ENCODE measurements at places on chromosomes 6 and 20.

DNA sequence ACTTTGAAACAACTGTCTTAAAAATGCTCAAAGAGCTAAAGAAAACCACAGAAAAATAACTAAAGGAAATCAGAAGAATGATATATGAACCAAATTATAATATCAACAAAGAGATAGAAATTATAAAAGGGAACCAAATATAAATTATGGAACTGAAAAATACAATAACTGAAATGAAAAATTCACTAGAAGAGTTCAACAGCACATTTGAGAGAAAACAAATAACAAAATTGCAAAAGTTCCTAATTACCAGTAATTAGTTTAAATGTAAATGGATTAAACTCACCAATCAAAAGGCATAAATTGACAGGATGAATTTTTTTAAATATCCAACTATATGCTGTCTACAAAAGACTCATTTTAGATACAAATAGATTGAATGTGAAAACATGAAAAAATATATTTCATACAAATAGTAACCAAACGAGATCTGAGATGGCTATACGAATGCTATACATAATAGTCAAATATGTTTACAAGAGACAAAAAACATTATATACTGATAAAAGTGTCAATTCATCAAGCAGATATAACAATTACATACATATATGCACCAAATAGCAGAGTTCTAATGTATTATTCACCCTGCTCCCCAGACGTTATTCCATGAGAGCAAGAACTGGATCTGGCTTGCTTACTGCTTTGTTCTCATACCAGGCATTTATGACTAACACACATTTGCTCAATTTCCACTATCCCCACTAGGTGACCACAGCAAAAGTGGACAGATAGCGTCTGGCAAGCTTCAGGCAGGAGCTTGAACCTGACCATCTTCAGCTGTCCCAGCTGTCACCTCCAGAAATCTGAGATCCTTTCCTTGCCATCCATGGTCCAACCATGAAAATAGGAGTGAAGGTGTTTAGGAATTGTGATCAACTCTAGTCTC, 72.4 kb upstream of the SIRPA start:
- no peak for DNase-seq

GRCh38 chr20:50790651-50791277, 4.1 kb upstream of the BCAS4 start:
- peak; percentile 81 for DNase-seq

GRCh38 chr20:667351-668034, 8.1 kb downstream of the SCRT2 start:
- DNase-seq = peak; percentile 54

GRCh38 chr6:36688063-36688738, 9.4 kb upstream of the RAB44 start:
- no peak for DNase-seq

DNA sequence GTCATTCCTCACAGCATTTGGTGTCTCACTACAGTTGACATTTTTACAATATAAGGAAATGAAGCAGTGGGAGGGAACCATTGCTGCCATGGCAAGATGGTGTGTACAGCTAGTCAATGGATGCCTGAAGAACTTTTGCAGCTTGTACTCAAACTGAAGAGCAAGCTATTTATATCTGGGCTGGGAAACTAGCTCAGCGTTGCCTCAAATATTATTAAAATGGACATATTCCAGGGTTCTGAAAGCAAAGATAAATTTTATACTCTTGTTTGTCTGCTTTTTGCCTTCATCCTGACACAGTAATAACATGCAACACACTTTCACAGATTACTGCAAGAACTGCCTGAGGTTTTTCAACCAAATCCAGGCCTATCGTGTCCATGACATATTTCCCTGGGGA, 156.4 kb upstream of the COL21A1 start:
- no peak for DNase-seq

- DNase-seq = no peak
Observed at GRCh38 chr6:118469468-118469867, 78.6 kb upstream of the PLN start.

- DNase-seq = no peak
Observed at GRCh38 chr6:79461205-79461604, 76.0 kb downstream of the LCA5 start.

DNA sequence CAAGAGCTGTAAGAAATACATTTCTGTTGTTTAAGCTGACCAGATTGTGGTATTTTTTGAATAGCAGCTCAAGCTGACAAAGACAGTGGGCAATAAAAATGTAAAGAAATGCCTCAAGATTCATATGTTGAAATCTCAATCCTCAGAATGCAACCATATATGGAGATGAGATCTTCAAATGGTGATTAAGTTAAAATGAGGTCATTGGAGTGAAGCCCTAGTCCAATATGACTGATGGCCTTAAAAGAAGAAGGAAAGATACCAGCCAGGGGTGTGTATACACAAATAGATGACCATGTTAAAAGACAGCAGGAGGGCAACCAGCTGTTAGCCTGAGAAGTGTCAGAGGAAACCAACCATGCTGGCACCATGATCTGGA, 7.1 kb upstream of the DDO start:
- no peak for DNase-seq

DNA sequence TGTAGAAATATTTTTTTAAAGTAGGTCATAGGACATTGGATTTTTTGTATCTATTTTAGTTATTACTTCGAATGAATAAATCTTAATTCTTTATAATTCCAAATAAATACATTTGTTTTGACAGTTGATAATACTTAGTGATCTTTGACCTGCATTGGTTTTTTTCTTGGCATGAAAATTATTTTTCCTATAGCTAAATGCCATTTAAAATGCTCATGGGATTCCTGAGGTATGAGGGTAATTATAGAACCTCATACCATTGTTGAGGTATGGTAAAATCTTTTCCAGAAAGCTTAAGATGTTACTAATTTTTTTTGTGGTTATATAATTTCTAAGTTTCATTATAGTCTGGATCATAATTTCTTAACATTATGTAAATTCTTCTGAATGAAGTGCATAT, 8.3 kb downstream of the PM20D2 start:
- no peak for DNase-seq

DNA sequence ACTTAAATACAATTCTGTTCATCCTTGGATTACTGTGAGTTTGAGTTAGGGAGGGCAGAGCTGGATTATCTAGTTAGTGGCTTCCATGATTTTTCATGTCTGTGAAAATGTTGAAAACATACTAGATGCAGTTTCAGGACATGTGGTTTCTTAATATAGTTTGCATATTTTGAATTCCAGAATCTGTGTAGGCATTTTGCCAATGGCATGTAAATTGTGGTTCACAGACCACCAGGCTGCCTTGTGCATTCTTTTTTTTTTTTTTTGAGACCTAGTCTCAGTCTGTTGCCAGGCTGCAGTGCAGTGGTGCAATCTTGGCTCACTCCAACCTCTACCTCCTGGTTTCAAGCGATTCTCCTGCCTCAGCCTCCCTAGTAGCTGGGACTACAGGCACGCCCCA, 42.8 kb downstream of the CDC5L start:
- no peak for DNase-seq

- DNase-seq = no peak
Observed at GRCh38 chr20:23212011-23212410, 125.9 kb upstream of the CD93 start.

DNA sequence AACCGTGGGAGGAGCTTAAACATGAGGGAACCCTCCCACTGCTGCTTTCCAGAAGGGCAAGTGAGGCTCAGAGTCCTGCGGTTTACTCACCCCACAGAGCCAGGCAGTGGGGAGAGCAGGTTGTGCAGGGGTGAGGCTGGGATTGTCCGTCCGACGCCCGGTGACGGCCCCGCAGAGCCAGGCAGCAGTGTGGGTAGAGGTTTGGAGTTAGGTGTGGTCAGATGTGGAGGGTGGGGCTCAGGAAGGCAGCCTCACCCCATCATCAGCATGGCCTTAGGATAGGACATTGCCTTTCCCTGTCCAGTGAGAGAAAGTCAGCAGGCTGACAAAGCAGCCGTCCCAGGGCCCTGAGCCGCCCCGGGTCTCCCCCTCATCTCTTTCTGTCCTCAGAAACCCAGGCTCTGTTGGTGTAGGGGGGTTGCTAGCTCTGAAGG, 234.6 kb downstream of the DLL1 start:
- no peak for DNase-seq

DNA sequence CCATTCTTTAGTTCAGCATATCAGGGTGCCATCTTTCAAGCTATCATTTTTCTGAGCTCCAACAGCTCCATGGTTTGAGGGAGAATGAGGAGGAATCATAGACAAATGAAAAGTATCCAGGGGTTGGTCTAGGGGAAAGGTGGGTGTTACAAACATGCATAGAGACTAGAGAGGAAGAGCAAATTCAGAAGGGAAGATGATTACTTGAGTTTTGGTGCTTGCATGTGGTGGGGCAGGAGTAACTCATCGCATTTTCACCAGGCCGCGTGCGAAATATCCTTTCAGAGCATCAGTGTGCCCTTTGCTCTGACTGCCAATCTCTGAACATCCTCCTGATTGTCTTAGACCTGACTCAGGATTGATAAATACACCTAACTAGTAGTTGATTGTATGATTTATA, 7.7 kb upstream of the BICRAL start:
- no peak for DNase-seq
